ENCODE measurements at places on chromosomes 2 and 18. TPM values are rescaled to one million over a fixed set of nuclear protein-coding genes. Genes with fewer than 3 reads are reported as not detected.

GRCh38 chr18:60113396-60113795 is 213.6 kb downstream of the PMAIP1 start:
- H3K4me3 ChIP-seq, result no peak overlapping the region
- no peak overlapping the region for H3K27ac ChIP-seq
- DNase-seq, result no peak
- no peaks in the 10 kb centered on the region for H3K27me3 ChIP-seq
- H3K36me3 ChIP-seq, result no peaks in the 10 kb centered on the region
- no peaks in the 10 kb centered on the region for H3K4me1 ChIP-seq

GRCh38 chr2:104582471-104582870 is 271.4 kb upstream of the POU3F3 start:
- no peaks in the 10 kb centered on the region for H3K27me3 ChIP-seq
- no peak overlapping the region for H3K27ac ChIP-seq
- H3K4me3 ChIP-seq, result no peak overlapping the region
- no peaks in the 10 kb centered on the region for H3K4me1 ChIP-seq

DNA sequence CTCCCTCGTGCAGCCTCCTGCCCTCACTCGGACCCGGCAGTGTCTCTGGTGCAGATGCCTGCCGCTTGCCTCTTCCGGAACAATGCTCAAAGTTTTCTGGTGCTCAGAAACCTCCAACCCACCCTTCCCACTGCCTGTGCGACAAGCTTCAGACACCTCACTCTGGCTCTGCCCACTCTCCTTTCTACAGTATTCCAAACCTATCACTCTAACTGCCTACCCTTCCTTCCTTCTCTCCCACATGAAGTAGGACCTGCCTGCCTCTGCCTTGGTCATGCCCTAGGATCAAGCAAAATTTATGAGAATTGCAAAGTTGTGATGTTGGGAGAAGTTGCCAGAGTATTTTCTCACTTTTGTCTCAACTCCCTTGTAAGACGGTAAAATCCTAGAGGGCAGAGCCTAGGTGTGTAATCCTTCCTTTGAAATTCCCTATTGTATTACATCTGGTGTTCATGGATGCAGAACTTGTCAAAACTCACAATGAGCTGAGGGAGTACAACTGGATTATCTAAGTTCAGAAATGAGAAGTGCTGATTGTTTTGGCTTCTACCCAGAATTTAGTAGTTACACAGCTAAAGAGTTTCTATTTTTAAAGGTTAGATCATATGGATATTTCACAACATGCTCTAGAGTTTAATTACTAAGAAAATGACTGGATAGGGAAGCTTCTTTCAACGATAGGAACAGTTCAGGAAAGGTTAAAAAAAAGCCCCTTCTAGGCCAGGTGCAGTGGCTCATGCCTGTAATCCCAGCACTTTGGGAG is 7.2 kb downstream of the NPC1 start:
- H3K27ac ChIP-seq, result peak overlapping the region; percentile 29
- peaks cover 18% of the 10 kb centered on the region for H3K36me3 ChIP-seq
- H3K4me1 ChIP-seq, result peaks cover 22% of the 10 kb centered on the region

- no peaks in the 10 kb centered on the region for H3K36me3 ChIP-seq
- H3K27me3 ChIP-seq, result no peaks in the 10 kb centered on the region
- DNase-seq, result no peak
- no peak overlapping the region for H3K4me3 ChIP-seq
These were observed 28.8 kb upstream of the RMDN2 start for GRCh38 chr2:37896319-37896718.

DNA sequence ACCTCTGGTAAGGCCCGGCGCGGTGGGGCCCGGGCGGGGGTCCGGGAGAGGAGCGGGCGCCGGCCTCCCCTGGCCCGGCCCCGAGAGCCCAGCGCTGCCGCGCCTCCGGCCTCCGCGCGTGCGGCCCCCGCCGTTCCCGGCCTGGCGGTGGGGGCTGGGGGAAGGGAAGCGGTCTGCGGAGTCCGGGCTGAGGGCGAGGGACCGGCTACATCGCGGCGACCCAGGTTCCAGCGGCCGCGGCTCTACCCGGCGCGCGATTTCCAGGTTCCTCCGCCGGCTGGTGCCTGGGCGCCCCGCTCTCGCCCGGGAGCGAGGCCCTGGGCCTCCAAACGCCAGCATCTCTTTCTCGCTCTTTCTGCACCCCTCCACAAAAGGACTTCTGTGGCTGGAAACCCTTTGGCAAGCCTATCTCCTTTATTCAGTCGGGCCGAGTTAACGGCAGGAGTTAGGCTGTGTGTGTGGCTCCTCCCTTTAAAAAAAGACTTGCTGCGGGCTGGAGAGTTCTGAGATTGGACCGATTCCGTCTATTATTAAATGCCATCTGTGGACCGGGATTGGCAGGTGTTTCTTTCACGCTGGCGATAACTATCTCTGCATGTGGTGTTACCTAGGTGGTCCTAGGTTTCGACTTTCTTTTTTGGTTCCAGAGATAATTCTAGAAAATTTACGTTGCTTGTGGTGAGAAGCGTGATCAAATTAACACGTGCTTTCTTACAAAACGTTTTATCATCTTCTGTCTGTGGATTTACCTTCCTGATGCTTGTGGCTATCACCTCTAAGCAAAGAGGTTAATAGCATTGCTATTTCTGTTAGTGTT is 592 bp downstream of the ME2 start:
- no peaks in the 10 kb centered on the region for H3K36me3 ChIP-seq
- peak; percentile 72 for DNase-seq
- peaks cover 5% of the 10 kb centered on the region for H3K4me1 ChIP-seq

GRCh38 chr2:223801736-223802135 is 35.6 kb downstream of the AP1S3 start:
- H3K27me3 ChIP-seq, result no peaks in the 10 kb centered on the region
- DNase-seq, result no peak
- no peak overlapping the region for H3K4me3 ChIP-seq
- no peak overlapping the region for H3K27ac ChIP-seq
- H3K36me3 ChIP-seq, result no peaks in the 10 kb centered on the region
- H3K4me1 ChIP-seq, result no peaks in the 10 kb centered on the region

DNA sequence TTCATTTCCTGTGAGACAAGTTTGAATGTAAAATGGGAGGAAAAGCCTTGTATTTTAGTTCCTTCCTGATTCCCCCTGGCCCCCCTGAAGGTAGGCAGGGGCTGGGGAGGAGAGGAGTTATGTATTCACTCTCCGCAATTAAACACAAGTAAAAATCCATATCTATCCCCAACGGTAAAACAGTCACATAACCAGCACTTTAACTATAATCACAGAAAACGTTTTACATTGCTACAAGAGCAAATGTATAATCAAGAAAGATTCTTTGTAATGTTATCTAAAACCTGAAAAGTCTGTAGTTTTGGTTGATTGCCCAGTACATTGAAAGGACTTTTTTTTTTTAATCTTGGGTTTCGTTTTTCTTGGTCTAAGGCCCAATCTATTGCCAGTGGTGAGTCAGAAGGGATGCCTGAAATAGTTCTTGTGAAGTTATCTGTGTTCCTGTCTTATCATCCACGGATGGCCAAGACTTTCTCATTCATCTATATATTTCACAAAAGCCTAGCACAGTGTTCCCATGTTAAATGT is 34.5 kb upstream of the CCNYL1 start:
- no peak for DNase-seq
- H3K27me3 ChIP-seq, result peaks cover under 1% of the 10 kb centered on the region
- no peak overlapping the region for H3K27ac ChIP-seq
- no peaks in the 10 kb centered on the region for H3K4me1 ChIP-seq
- no peak overlapping the region for H3K4me3 ChIP-seq
- H3K36me3 ChIP-seq, result no peaks in the 10 kb centered on the region

- peaks cover 25% of the 10 kb centered on the region for H3K4me1 ChIP-seq
- no peaks in the 10 kb centered on the region for H3K36me3 ChIP-seq
- H3K27ac ChIP-seq, result peak overlapping the region; percentile 60
- no peaks in the 10 kb centered on the region for H3K27me3 ChIP-seq
These were observed 39.7 kb downstream of the RFX8 start for GRCh38 chr2:101435001-101435862.

DNA sequence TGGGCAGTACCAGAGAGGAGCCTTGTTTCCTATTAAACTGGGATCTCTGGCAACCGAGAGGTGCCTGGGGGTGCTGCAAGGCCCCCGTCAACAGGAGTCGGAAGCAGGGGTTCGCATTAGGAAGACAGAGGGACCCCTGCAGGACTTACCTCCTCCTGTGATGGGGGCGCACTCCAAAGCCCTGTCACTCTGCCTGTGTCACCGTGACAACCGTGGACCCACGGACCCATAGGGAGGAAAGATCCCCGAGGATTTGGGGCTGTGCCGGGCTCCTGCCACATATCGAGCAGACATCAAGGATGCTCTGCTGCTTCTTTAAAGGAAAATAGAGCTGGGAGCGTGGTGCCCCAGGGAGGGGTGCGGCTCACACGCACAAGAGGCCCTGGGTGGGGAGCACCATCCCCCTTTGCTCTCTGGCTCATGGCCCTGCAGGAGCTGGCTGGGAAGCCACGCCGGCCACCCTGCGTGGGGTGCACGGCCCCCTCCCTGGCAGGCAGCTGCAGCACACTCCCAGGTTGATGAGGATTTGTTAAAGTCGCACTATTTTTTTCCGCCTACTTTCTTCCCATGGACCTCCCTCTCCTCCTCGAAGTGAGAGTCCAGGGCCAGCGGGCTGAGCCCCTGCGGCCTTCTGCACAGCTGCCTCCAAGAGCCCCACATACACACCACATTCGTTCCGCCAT is 167.5 kb downstream of the TWIST2 start:
- peaks cover 12% of the 10 kb centered on the region for H3K27me3 ChIP-seq
- H3K4me1 ChIP-seq, result peaks cover 18% of the 10 kb centered on the region
- DNase-seq, result peak; percentile 61
- no peak overlapping the region for H3K27ac ChIP-seq

GRCh38 chr2:20525041-20526035 is 78.5 kb downstream of the RHOB start:
- H3K4me3 ChIP-seq, result no peak overlapping the region
- DNase-seq, result no peak
- no peaks in the 10 kb centered on the region for H3K27me3 ChIP-seq

DNA sequence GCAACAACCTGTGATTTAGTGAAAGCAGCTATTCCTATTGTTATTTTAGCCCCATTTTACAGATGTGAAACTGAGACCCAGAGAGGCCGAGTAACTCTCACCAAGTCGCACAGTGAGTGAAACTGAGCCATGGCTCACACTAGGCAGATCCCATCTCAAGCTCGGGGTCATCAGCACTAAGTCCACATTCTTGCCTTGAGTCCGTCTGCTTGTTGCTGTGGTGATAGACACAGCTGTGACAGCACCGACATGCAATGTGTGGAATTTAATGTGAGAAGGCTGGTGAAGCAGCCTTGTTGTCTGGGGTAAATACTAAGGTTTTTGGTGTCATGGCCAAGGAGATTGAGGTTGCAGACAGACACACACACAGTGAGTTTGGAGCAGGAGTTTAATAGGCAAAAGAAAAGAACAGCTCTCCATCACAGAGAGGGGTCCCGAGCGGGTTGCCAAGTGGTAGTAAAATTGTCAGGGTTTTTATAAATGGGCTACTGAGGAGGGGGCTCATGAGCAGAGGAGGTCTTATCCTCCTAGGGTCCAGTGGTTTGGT is 40.2 kb upstream of the GMCL1 start:
- DNase-seq, result peak; percentile 86
- H3K4me3 ChIP-seq, result no peak overlapping the region
- H3K27ac ChIP-seq, result peak overlapping the region; percentile 91
- H3K4me1 ChIP-seq, result peaks cover 15% of the 10 kb centered on the region
- H3K36me3 ChIP-seq, result peaks cover 14% of the 10 kb centered on the region
- H3K27me3 ChIP-seq, result no peaks in the 10 kb centered on the region

GRCh38 chr18:70382017-70382416 is 93.2 kb downstream of the SOCS6 start:
- no peaks in the 10 kb centered on the region for H3K27me3 ChIP-seq
- no peak for DNase-seq
- no peaks in the 10 kb centered on the region for H3K36me3 ChIP-seq
- no peak overlapping the region for H3K27ac ChIP-seq
- no peaks in the 10 kb centered on the region for H3K4me1 ChIP-seq

DNA sequence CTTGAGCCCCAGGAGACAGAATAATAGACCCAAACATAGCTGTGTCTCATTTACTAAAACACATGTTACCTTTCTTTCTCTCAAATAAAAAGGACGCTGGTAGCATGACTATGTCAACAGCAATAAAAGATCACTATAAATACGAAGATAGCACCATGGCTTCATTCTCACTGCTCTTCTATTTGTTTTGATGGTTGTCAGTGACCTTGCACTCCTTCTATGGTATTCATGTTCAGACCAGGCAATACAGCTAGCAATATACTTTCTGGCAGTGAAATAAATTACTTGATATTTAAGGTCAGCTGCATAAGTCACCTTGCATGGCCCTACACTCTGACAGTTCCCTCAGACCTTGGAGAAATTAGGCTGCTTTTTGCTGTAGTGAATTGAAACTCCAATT is 263.2 kb upstream of the CDH7 start:
- H3K27ac ChIP-seq, result no peak overlapping the region
- no peaks in the 10 kb centered on the region for H3K4me1 ChIP-seq
- no peaks in the 10 kb centered on the region for H3K36me3 ChIP-seq
- H3K4me3 ChIP-seq, result no peak overlapping the region
- no peaks in the 10 kb centered on the region for H3K27me3 ChIP-seq

- peaks cover 2% of the 10 kb centered on the region for H3K36me3 ChIP-seq
- DNase-seq, result no peak
- H3K4me1 ChIP-seq, result peaks cover 20% of the 10 kb centered on the region
- H3K4me3 ChIP-seq, result no peak overlapping the region
- H3K27ac ChIP-seq, result no peak overlapping the region
These were observed 104.2 kb downstream of the CRIM1 start for GRCh38 chr2:36459725-36460137.

- DNase-seq, result no peak
- peaks cover 37% of the 10 kb centered on the region for H3K36me3 ChIP-seq
- no peak overlapping the region for H3K27ac ChIP-seq
- no peak overlapping the region for H3K4me3 ChIP-seq
- H3K4me1 ChIP-seq, result no peaks in the 10 kb centered on the region
- H3K27me3 ChIP-seq, result no peaks in the 10 kb centered on the region
These were observed 11.2 kb downstream of the MRPL19 start for GRCh38 chr2:75657798-75658197.

GRCh38 chr2:74414881-74415761 is 6.3 kb downstream of the C2orf81 start:
- H3K4me1 ChIP-seq, result peaks cover 37% of the 10 kb centered on the region
- DNase-seq, result peak; percentile 80
- H3K27ac ChIP-seq, result peak overlapping the region; percentile 60
- peaks cover 4% of the 10 kb centered on the region for H3K27me3 ChIP-seq
- H3K4me3 ChIP-seq, result peak overlapping the region; percentile 66
- H3K36me3 ChIP-seq, result no peaks in the 10 kb centered on the region

DNA sequence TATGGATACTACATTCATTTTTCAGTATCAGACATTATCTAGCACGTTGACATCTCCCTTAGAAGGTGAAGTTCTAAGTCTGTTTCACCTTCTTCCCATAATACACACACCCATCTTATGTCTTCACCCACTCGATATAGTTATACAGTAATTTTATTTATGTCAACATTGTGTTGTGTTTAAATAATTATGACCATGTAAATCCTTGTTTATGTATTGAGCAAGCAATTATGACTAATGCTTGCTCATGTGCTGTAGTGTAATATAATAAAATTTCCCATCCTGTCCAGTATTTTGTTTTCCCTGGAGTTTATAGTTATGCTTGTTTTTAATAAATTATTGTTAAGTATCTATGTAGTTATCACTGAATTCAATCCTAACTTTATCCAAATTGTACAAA is 163.2 kb downstream of the MTX2 start:
- H3K4me1 ChIP-seq, result no peaks in the 10 kb centered on the region
- no peaks in the 10 kb centered on the region for H3K36me3 ChIP-seq
- DNase-seq, result no peak
- no peak overlapping the region for H3K27ac ChIP-seq
- H3K27me3 ChIP-seq, result no peaks in the 10 kb centered on the region

Gene SFTPB
- total RNA-seq, result not detected

Gene SAG
- total RNA-seq, result 0.18 TPM

Gene LPIN1
- total RNA-seq, result 18.3 TPM

Gene GALM
- 12.7 TPM for total RNA-seq

Gene AQP12B
- not detected for total RNA-seq

Gene TM4SF20
- total RNA-seq, result not detected

Gene VAMP5
- total RNA-seq, result 18.0 TPM

Gene GAD1
- total RNA-seq, result 0.35 TPM

Gene C2orf92
- total RNA-seq, result 9.1 TPM

Data from muscle of leg (tissue), 16 donors.